ENCODE measurements at places on chromosomes 13 and 19. TPM values are rescaled to one million over a fixed set of nuclear protein-coding genes. Genes with fewer than 3 reads are reported as not detected.

Gene CABP5
- total RNA-seq = not detected

Gene NLRP4
- not detected for total RNA-seq

Gene SHC2
- not detected for total RNA-seq

- no peaks in the 10 kb centered on the region for H3K4me1 ChIP-seq
- H3K27me3 ChIP-seq = no peaks in the 10 kb centered on the region
- H3K36me3 ChIP-seq = no peaks in the 10 kb centered on the region
- DNase-seq = no peak
- H3K4me3 ChIP-seq = no peak overlapping the region
Measured at GRCh38 chr13:104632736-104633135, 1566.5 kb upstream of the SLC10A2 start.

- H3K4me3 ChIP-seq = no peak overlapping the region
- no peaks in the 10 kb centered on the region for H3K4me1 ChIP-seq
- no peaks in the 10 kb centered on the region for H3K27me3 ChIP-seq
- no peak overlapping the region for H3K27ac ChIP-seq
Measured at GRCh38 chr19:30631033-30631370, 258.8 kb downstream of the ZNF536 start.

Data from activated CD4-positive, alpha-beta T cell treated with anti-CD3 and anti-CD28 coated beads, Interleukin-2, amount 10 ng/mL, durations not matched to agents 7 days and 5 days (primary cell).